ENCODE measurements at places on chromosomes 4 and X.

DNA sequence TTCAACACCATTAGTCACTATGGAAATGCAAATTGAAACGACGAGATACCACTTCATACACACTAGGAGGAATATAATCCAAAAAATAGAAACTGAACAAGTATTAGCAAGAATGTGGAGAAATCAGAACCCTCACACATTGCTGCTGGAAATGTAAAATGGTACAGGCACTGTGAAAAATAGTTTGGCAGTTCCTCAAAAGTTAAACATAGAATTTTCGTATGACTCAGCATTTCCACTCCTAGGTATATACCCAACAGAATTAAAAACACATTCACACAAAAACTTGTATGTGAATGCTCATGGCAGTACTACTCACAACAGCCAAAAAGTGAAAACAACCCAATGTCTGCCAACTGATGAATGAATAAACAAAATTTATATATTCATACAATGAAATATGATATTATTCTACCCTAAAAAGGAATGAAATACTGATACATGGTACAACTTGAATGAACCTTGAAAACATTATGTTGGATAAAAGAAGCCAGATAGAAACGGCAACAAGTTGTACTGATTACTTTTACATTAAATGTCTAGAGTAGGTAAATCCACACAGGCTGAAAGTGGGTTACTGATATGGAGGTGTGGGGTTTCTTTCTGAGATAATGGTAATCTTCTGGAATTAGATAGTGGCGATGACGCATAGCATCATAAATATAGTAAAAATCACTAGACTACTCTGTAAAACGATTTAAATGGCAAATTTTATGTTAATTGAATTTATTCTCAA, 22.3 kb downstream of the TEC start:
- no peak for DNase-seq

DNA sequence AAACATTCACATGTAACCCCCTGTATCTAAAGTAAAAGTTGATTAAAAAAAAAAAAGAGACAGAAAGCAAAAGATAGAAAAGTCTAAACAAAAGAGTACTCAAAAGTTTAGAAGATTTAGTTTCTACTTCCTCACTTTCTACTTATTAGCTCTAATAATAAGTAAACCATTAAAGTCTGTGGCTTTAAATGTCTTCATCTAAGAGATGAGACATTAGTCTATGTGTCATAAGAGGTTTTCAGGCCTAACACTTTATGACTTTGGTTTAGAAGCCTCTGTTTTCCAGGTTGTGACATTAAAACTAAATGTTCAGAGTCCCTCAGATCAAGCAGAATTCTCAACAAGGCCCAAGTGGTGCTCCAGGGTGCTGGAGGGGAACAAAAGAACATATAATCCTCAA, 42.2 kb upstream of the GUCY1A1 start:
- DNase-seq = no peak

DNA sequence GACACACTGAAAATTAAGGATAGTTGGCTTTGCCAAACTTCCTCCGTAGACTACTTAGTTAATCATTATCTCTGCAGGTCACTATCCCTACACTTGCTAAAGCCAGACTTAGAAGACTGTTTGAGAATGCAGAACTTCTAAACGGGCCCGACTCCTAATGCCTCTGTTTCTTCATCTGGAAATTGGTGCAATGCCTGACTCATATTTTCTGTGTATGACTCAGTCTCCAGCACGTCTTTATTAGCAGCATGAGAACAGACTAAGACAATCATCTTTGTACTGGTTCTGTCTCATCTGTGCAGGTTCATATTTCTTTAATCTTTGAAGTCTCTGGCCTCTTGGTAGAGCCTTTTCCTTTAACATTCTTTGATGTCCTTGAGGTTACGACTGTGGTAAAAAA, 411.9 kb upstream of the ACTRT1 start:
- no peak for DNase-seq

- no peak for DNase-seq
These were observed 53.2 kb downstream of the CPLX1 start for GRCh38 chr4:772776-773175.

DNA sequence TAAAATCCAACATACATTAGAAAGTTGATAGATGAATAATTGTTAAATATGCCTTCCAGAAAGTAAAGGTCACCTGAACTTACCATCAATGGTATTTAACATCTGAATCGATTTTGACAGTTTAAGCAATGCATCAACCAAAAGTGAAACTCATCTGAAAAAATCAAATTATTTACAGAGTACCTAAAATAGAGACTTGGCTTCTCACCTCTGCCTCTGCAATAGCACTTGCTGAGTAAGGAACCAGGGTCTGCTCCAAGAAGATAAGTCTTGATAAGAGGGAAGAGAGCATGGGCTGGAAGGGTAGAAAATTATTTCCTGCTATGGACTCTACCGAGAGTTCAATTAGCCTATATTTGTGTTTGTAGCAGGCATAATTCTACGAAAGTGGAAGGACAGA, 868.3 kb downstream of the STIM2 start:
- DNase-seq = no peak

DNA sequence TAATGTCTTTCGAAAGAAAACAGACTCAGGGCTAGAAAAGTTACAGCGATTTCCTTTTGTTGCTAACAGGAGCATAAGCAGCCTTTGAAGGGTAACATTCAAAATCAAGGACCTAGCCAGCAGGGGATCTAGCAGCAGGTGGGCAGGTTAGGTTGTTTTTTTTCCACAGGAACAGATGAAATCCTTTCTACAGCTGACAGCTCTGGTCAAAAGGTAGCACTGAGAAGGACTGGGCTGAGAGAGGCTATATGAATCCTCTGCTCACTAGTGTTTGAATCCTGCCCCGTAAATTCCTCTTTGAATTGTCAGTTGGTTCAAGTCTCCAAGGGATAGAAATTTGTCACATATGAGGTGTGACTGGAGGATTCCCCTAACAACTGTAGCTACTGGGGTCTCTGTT, 188.2 kb downstream of the SH2D1A start:
- DNase-seq = no peak

DNA sequence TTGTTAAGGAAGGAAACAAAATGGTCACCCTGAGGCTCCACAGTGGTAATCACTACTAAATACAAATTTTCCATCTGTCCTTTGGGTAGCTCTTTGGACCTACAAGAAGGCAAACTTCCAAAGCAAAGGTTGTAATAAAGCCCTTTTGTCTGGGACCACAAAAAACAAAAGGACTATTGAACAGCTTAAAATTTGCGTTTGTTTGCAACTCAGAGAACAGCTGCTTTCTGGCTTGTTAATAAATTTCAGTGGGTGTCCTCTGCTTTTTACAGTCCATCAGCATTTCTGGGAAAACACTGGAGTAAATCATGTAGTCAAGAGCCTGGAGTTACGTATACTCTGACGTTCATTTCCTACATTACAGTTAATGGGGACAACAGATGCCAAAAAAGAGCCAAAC, 439.7 kb upstream of the DIAPH2 start:
- DNase-seq = no peak

DNA sequence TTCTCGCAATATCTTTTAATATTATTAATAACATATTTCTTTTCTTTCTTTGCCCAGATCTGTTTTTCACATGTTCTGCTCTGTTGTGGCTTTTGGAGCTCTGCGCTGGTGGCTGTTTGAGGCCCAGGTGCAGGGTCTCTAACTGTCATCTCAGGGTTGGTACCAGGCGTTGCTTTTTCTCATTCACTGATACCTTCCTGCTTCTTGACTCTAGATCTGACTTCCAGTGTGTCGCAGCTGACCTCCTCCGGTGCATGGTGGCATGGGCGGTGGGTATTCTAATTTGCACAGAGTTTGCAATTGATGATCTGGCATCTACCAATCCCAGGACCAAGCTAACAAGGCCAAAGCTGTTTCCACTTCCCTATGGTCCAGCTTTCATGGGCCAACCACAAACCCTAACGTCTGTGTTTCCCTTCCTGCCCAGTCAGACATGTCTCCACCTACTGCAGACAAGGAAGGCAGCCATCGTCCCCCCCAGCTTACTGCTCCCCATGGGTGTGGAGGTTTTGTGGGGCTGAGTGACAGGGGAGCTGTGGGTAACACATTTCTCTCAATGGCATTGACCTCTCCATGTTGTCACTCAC, 25.2 kb downstream of the LETM1 start:
- DNase-seq = no peak

- no peak for DNase-seq
These were observed 85.1 kb downstream of the SORBS2 start for GRCh38 chr4:185726931-185727330.

- DNase-seq = no peak
These were observed 24.6 kb downstream of the TSC22D3 start for GRCh38 chrX:107750861-107751445.

- no peak for DNase-seq
These were observed 98.9 kb downstream of the TLL1 start for GRCh38 chr4:165971933-165972332.

DNA sequence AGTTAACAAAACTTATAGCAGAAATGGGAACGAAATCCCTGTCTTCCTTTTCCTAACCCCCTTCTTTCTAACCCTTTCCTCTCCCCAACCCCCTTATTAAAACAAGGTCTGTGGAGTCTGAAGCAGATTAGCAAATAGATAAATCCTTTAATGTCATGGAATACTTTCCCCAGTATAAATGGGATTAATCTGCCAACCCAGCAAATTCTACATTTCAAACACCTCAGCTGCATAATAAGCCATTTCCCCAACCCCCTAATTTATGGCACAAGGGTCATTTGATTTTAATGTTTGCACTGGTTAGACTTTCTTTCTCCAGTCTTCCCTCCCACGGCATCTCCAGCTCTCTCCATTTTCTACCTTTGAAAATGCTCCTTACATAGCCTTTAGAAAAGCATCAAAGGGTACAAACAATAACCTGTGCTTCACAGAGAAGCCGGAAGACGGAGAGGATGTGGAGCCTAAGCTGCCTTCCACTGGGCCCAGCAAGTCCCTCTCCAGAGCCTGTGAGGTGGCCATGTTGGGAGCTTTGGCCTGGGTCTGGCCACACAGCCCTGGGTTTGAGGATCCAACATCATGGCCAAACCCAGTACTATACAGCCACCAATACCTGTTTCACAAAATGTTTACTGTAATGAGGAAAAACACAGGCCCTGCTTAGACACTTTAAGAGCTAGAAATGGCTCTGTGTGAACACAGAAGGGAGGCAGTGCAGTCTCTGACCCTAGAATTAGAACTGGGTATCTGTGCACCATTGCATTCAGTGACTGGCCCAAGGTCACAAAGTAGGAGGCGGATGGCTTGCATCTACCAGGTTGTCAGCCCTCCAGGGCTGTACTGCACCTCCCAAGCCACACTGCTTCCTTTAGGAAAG, 56.9 kb upstream of the SPRY1 start:
- no peak for DNase-seq

GRCh38 chr4:180394730-180395129, 1848.5 kb upstream of the TENM3 start:
- DNase-seq = no peak

GRCh38 chrX:105191878-105192277, 28.6 kb downstream of the TEX13A start:
- no peak for DNase-seq

- DNase-seq = no peak
These were observed 10.5 kb upstream of the PAQR3 start for GRCh38 chr4:78949735-78950134.

GRCh38 chr4:107665001-107665400, 55.0 kb downstream of the PAPSS1 start:
- no peak for DNase-seq

DNA sequence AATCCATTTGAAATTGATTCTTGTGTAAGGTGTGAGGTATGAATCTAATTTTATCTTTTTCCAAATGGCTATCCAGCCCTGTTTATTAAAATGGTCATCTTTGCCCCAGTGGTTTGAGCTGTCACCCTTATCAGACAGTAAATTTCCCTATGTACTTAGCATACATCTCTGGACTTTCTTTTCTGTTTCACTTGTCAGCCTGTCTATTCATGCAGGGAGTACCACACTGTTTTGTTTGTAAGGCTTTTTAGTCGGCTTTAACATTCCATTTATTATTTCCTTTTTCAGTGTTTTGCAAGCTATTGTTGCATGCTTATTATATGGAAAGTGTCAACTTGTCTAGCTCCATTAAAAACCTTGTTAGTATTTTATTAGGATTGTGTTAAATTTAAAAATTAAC, 155.8 kb downstream of the STAG2 start:
- DNase-seq = no peak

GRCh38 chr4:48254381-48255071, 15.1 kb downstream of the TEC start:
- DNase-seq = no peak

DNA sequence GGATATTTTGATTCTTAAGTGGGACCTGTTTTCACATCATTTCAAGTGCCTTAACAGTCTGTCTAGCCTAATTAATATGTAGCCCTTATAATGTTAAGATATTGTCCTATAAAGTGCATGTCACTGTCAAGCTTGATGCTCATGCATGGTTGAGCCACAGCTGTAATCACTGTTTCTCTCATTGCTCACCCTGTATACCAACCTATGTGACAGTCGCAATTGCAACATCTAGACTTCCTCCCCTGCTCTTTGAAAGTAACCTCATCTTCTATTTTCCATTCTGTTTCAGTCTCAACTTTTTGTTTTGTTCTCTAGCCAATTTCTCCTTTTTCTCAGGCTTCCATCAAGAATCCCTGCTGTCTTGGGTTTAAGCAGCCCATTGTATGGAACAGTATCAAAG, 24.4 kb upstream of the MSL3 start:
- no peak for DNase-seq

- DNase-seq = no peak
These were observed 297.7 kb upstream of the DIAPH2 start for GRCh38 chrX:96386981-96387380.

GRCh38 chr4:70979445-70980008, 13.9 kb upstream of the DCK start:
- DNase-seq = no peak

DNA sequence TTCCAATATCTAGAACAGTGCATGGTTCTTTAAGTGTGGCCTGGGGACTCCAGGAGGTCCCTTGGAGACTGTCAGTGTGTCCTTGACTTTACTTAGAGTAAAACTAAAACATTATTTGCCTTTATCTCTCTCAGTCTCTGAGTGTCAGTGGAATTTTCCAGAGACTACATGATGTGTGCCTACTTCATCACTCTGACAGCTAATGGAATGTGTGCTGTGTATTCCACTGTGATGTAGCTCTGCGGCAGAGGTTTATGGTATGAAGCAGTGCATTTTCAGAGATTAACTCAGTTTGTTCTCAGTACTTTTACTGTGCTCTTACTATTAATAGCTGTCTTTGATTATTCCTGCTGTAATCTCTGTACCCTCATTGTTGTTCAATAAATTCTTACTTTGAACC, 85.6 kb downstream of the MANBA start:
- no peak for DNase-seq

- DNase-seq = no peak
These were observed 35.1 kb downstream of the ENPEP start for GRCh38 chr4:110510955-110511544.

DNA sequence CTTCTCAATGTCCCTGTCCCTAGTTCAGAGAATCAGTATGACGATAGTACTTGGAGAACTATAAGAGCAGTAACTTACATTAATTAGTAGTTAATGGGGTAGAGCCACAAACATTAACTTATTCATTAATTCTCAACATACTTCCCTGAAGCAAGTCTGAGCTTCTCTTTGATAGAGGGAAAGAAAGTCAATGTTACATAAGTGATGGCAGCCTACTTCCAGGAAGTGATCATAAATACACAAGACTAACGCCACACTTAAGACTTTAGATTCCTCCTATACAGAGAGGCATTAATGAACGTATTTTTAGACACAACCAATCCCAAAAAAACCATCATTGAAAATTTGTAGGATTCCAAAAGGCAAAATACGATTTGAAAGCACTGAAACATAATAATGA, 33.8 kb downstream of the TSPAN5 start:
- DNase-seq = no peak

Data from activated CD4-positive, alpha-beta T cell treated with anti-CD3 and anti-CD28 coated beads, Interleukin-2, amount 10 ng/mL, durations not matched to agents 7 days and 5 days (primary cell).